ENCODE measurements at places on chromosomes 2 and 18. TPM values are rescaled to one million over a fixed set of nuclear protein-coding genes. Genes with fewer than 3 reads are reported as not detected.

DNA sequence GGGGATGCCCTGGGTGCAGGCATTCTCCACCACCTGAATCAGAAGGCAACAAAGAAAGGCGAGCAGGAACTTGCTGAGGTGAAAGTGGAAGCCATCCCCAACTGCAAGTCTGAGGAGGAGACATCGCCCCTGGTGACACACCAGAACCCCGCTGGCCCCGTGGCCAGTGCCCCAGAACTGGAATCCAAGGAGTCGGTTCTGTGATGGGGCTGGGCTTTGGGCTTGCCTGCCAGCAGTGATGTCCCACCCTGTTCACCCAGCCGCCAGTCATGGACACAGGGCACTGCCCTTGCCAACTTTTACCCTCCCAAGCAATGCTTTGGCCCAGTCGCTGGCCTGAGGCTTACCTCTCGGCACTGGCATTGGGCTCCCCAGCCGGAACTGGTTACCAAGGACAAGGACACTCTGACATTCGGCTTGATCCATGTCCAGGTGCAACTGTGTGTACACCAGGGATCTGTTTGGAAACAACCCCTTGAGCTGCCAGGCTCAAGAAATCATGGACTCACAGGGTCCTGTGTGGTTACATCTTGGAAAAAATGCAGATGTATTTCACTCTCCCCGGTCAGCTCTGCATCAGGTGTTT lies 31.8 kb downstream of the SLC1A4 start:
- H3K27me3 ChIP-seq = no peaks in the 10 kb centered on the region
- H3K4me3 ChIP-seq = no peak overlapping the region
- DNase-seq = no peak
- H3K27ac ChIP-seq = no peak overlapping the region
- peaks cover 9% of the 10 kb centered on the region for H3K4me1 ChIP-seq
- peaks cover 48% of the 10 kb centered on the region for H3K36me3 ChIP-seq

DNA sequence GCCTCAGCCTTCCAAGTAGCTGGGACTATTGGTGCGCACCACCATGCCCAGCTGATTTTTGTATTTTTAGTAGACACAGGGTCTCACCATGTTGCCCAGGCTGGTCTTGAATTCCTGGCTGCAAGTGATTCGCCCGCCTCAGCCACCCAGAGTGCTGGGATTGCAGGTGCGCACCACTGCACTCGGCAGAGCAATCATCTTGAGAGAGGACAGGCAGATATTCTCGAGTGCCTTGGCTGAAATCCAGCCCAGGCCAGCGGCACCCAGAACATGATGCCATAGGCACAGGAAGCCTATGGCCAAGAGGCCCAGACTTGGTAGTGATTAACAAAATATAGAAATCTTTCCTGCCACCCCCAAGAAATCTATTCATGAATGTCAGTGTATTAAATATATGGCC lies 58.0 kb upstream of the PEX13 start:
- H3K4me1 ChIP-seq = no peaks in the 10 kb centered on the region
- DNase-seq = no peak

GRCh38 chr18:54641734-54642133 lies 50.7 kb downstream of the DYNAP start:
- H3K4me1 ChIP-seq = no peaks in the 10 kb centered on the region
- no peak overlapping the region for H3K27ac ChIP-seq
- no peaks in the 10 kb centered on the region for H3K36me3 ChIP-seq
- DNase-seq = no peak
- no peak overlapping the region for H3K4me3 ChIP-seq

DNA sequence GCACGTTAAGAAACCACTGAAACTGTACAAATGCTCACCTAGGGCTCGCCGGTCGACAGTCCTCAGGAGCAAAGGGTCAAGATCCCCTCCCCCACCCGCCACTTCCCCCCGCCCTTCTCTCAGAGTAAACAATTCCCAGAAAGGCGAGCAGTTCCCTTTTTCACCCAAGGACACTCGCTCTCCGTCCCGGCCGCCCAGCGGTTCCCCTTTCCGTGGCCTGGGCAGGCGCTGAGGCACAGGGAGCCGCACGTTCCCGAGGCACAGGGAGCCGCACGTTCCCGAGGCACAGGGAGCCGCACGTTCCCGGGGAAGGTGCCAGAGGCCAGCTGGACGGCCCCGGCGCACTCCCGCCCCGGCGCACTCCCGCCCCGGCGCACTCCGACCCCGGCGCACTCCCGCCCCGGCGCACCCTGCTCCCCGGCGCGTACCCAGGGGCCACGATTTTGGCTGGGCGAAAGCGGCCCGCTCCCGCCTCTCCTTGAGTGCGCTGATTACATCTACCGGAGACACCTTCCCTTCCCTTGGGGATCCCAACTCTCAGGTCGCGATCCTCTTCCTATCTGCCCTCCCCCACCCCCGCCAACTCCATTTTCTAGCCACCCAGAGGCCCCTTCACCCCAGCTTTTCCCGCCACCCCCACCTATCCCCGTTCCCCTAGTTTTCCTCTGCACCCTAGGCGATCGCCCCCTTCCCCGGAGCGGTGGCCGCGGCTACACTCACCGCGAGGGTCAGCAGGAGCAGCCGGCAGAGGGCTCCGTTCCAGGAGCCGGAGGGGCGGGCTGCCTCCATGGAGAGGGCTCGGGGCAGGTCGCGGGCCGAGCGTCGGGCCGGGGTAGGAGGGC lies 817 bp downstream of the DSC2 start:
- H3K27me3 ChIP-seq = peaks cover 11% of the 10 kb centered on the region
- peaks cover 30% of the 10 kb centered on the region for H3K4me1 ChIP-seq
- H3K4me3 ChIP-seq = peak overlapping the region; percentile 80
- peak overlapping the region; percentile 92 for H3K27ac ChIP-seq
- no peaks in the 10 kb centered on the region for H3K36me3 ChIP-seq
- DNase-seq = peak; percentile 84

GRCh38 chr2:16104315-16104948 lies 164.1 kb downstream of the MYCN start:
- no peaks in the 10 kb centered on the region for H3K36me3 ChIP-seq
- no peak for DNase-seq
- H3K27ac ChIP-seq = no peak overlapping the region
- no peaks in the 10 kb centered on the region for H3K4me1 ChIP-seq
- no peak overlapping the region for H3K4me3 ChIP-seq
- peaks cover 74% of the 10 kb centered on the region for H3K27me3 ChIP-seq

DNA sequence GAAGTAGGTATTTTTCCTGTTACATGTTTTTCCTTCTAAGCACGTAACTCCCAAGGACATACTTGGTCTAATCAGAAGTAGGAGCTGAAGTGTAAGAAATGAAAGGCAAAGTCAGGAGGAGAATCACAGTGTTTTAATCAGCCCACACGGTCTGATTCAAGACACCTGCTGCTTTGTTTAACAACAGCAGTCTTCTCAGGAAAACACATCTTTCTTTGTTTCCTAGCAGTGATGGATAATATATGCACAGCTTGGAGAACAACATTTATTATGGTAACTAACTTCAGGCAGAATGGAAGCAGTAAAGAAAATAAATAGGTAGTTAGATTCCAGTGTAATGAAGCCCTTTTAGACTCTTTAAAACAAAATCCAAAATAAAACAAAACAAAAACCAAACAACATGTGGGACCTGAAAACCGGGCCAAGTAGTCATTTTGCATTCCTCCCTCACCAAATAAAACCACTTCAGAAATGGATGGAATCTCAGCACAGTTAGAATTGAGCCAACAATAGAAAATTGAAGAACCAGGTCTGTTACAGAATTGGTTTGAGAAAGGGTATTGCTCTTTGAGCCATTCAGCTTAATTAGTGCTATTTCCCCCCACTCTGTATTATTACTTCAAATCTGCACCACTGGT lies 61.1 kb upstream of the UGP2 start:
- no peaks in the 10 kb centered on the region for H3K27me3 ChIP-seq
- H3K27ac ChIP-seq = no peak overlapping the region
- DNase-seq = no peak
- no peaks in the 10 kb centered on the region for H3K36me3 ChIP-seq

- no peaks in the 10 kb centered on the region for H3K27me3 ChIP-seq
- H3K27ac ChIP-seq = no peak overlapping the region
- no peaks in the 10 kb centered on the region for H3K36me3 ChIP-seq
- H3K4me1 ChIP-seq = no peaks in the 10 kb centered on the region
Observed at GRCh38 chr2:188473306-188473705, 181.6 kb downstream of the GULP1 start.

DNA sequence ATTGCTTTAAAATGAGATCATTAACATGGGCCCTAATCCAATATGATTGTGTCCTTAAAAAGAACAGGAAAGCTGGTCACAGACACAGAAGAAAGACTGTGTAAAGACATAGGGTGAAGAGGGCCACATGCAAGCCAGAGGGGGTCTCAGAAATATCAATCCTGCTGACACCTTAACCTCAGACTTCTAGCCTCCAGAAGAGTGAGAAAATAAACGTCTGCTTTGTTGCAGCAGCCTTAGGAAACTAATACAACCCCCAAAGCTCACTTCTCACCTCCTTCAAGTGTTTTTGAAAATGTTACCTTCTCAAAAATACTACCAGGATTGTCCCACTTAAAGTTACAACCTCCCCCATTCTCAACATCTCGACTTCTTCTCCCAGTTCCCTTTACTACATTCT lies 39.8 kb upstream of the SESTD1 start:
- H3K27me3 ChIP-seq = no peaks in the 10 kb centered on the region
- no peak overlapping the region for H3K4me3 ChIP-seq
- no peak for DNase-seq
- no peaks in the 10 kb centered on the region for H3K4me1 ChIP-seq
- no peak overlapping the region for H3K27ac ChIP-seq

DNA sequence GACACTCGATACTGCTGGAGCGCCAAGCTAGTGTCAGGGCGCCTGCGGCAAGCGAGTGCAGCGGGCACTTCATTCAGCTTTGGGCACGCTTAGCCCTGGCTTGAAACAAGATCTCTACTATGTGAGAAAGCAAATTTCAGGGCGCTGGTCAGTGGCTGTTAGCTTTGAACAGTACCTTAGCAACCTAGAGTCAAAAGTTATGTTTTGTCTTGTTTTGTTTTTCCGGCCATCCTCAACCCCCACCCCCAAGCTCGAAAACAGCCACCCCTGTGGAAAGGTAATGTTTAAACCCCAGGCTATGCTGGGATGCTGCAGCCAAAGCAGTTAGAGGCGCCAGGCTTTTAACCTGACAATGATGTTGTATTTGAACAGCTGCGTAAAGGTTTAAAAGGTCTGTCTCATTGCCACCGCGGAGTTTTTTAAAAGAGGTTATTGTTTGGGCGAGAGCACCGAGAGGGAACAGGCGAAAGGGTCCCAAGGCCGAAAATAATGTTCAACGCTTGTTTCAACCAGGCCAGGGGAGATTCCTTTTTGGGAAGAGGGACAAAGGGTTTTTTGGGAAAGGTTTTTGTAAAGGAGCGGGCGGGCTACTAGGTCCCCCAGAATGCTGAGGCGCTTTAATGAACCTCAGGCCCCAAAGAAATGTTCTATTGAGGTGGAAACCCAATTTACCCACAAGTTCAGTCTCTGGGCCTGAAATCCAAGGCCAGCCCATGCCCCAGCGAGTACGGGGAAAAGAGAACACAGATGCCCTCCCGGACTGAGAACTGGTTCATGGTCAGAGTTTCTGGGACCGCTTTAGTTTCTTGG lies 2.3 kb upstream of the HOXD10 start:
- no peak for DNase-seq
- H3K36me3 ChIP-seq = no peaks in the 10 kb centered on the region
- peaks cover under 1% of the 10 kb centered on the region for H3K4me1 ChIP-seq

Gene DYSF
- 48.2 TPM for total RNA-seq

Gene LAMA1
- total RNA-seq = not detected

Gene GPBAR1
- total RNA-seq = 1.5 TPM

Gene NMUR1
- 0.41 TPM for total RNA-seq

Data from left ventricle myocardium inferior (tissue), 1 donor.